ENCODE measurements at places on chromosomes 6 and 20.
A peak's percentile ranks its signal among the peaks of the same experiment; 100 is the strongest.

DNA sequence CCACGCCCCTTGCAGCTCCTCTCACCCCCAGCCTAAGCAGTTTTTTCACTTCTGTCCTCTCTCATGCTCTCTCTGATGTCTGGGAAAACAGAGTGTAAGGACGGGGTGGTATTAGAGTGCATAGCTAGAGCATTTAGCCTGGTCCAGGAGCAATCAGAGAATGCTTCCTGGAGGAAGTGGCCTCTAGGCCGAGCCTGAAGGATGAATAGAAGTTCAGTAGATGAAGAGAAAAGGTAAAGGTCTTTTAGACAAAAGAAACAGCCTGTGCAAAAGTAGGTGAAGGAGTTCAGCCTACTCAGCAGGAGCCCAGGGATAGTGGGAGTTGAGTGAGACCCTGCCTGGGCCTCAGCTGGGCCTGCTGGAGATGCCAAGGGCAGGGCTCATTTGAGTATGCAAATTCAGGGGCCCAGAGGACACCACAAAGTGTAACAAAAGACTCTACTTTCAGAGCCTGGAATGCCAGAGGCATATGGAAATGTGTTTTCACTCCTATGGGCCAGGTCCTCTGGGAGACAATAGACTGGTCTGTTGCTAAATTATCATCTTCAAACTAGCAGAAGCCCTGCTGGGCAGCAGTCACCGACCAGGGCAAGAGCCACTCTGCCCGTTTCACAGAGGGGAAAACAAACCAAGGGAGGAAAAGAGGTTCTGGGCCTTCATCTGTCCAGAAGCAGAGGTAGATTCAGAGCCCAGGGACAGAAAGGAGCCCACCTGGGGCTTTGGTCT is 19.7 kb upstream of the TM9SF4 start:
- DNase-seq, result no peak

DNA sequence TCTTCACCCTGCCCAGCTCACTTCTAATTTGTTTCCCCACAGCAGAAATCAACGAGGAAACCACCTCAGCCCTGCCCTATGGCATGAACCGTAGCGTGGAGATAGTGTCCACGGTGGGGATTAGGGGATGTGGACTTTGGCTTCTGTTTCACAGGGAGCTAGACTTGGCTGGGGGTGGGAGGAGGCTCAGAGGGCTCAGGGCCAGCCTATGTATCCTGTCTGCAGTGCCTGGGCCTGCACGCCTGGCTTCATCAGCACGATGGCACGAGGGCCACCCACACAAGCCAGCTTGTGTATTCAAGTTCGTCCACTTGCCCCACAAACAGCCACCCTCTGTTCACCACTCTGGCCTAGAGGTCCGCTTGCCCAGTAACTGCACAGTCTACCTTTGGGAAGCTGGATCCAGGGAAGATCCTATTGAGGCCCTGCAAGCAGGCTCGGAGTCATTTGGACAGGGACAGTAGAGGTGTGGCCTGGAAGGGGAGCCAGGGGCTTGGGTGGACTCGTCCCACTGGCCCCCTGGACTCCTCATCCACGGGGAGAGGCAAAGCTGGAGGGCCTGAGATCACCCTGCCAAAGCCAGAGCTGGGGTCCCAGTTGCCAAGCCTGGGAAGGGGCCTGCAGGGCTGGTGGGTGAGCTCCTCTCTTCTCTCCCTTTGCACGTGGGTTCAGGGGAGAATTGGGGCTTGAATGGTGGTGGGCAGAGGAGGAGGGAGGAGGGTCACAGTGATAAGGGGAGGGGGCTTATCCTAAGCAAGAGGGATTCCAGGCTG is 38.0 kb upstream of the FAM83D start:
- no peak for DNase-seq

DNA sequence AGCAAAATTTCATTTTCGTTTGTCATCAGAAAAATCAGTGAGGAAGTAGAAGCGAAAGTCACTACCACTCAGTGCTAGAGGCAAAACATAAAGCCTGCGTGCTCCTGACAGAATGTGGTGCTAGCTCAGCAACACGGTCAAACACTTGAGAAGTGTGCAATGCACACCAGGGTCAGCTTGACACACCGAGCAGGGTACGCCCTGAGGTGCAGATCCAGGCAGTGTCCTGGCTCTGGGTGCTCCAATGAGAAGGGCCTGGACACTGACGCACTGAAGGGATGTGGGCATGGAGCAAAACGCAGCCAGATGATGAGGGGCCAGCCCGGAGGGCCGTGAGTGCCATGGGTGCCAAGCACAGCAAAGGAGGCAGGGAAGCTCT is 5.9 kb downstream of the RNASET2 start:
- no peak for DNase-seq

- DNase-seq, result no peak
Observed at GRCh38 chr6:159467473-159468041, 225.5 kb downstream of the SOD2 start.

DNA sequence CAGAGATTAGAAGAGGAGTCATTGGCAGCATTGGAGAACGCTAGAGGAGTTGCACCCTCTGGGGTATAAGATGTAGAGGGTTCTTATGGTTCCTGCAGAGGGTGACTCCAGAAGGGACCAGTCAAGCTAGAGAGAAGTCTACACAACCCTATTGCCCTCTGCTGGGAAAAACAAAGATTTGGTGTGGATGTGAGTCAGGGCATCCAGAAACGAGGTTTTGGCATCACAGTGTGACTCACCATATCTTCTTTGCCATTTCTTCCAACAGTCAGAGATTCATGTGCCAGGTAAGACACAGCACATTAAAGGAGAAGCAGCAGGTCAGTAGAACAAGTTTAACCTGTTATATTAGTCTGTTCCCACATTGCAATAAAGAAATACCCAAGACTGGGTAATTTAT is 598.8 kb downstream of the MAFB start:
- no peak for DNase-seq

GRCh38 chr6:49634836-49635218 is 1.8 kb downstream of the RHAG start:
- DNase-seq, result no peak

DNA sequence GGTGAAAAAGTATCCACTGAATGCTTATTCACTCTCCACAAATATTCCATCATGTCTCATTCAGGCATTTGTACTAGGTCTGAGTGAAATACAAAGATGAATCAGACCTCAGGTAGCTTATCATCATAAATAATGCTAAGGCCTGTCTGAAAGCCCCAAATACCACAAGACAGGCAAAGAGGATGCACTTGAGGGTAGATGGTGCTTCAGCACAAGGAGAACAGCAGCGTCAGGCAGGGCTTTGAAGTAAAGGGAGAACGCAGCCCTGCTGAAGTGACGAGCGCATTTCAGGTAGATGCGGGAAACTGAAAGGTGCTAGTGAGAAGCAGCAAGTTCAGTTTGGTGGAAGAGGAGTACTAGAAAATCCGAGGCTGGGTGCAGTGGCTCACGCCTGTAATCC is 38.7 kb downstream of the MAP3K5 start:
- peak; percentile 85 for DNase-seq

- DNase-seq, result no peak
Observed at GRCh38 chr6:163943607-163944385, 529.3 kb downstream of the QKI start.

GRCh38 chr6:156884306-156884705 is 107.1 kb downstream of the ARID1B start:
- no peak for DNase-seq

GRCh38 chr20:16955462-16955861 is 207.3 kb downstream of the OTOR start:
- DNase-seq, result no peak

DNA sequence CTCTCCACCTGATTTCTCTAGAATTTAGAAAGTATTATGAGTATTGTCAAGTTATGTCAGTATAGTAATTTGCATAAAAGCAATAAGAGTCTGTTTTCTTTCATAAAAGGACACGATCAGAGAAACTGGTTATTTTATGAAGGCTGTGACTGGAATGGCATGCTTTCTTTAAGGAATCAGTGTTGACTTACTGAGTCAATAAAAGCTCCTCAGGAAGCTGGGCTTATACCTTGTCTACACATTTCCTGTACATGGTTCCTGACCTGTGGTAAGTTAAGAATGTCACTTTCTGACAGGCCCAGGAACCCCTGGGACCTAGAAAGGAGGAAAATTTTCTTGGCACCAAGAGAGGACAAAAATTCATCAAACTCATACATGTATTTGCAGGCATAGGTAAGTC is 1224.0 kb upstream of the ADGRB3 start:
- no peak for DNase-seq

GRCh38 chr6:135062735-135063134 is 8.1 kb upstream of the HBS1L start:
- no peak for DNase-seq

DNA sequence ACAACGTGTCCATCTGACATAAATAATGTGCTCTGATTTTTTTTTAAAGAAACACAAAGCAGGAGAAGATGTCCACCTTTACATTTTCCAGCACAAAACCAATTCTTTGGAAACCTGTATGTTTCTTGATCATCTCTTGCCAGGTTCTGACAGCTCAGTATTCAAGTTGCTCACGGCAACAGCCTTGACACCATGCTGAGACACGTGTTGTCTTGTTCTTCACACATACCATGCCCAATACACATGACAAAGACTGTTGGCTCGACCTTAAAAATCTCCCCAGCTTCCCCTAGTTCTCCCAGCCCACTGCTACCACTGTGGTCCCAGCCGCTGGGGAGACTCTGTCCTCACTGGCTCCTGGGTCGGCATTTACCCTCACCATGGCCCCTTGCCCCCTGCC is 518.9 kb downstream of the PREX1 start:
- DNase-seq, result no peak

- no peak for DNase-seq
Observed at GRCh38 chr6:9250852-9251251, 815.5 kb upstream of the SLC35B3 start.

- DNase-seq, result no peak
Observed at GRCh38 chr6:66307490-66307889, 600.5 kb upstream of the EYS start.

GRCh38 chr6:56043761-56044160 is 168.4 kb upstream of the BMP5 start:
- no peak for DNase-seq

All from stimulated activated naive CD4-positive, alpha-beta T cell (primary cell).